ENCODE measurements at places on chromosomes 1 and 21. TPM values are rescaled to one million over a fixed set of nuclear protein-coding genes. Genes with fewer than 3 reads are reported as not detected.

CYP4Z1 gene
- total RNA-seq = not detected

RGS8 gene
- total RNA-seq = not detected

FAM78B gene
- not detected for total RNA-seq

MTARC2 gene
- total RNA-seq = not detected

- DNase-seq = no peak
These were observed 86.6 kb downstream of the PRDM2 start for GRCh38 chr1:13786541-13786940.

DNA sequence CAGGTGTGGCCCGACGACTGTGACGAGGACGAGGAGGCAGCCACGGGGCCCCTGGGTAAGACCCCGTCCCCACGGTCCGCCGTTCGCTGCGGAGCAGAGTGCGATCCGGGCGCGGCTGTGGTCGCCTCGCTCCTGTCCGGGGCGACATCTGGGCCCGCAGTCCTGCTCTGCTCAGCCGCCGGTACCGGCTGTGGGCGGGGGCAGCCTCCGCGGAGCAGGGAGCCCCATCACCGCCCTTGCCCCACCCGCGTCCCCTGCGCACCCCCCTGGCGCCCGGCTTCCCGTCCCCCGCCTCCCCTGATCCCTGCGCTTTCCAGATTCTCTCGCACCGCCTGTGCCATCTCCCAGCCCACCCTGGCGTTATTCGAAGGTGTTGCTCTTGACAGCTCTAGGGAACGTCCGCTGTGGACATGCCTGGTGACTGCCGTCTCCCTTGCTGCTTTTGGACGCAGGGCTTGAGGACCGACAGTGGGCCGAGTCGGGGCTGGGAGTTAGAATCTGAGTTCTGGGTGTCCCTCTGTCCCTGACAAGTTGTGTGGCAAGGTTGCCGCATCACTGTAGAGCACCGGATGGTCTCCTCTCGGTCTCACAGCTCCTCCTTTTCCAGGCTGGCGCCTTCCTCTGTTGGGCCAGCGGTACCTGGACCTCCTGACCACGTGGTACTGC is 596 bp downstream of the TOR3A start:
- DNase-seq = peak; percentile 55

DNA sequence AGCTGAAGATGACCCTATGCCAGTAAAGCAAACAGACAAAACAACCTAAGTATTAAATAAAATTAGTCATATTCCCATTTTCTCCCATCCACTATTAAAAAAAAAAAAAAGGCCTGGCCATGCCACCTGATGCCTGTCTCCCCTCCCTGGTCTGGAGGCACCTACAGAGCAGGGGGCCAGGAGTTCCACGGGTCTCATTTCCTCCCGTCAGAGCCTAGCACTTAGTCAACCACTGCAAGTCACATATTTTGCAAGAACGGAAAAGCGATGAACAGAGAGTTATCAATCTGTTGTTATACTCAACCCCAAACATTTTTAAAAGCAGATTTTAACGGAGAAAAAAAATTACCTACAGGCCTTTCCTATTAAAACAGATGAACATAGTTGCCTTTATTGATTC is 59.3 kb downstream of the TGFBR3 start:
- no peak for DNase-seq

DNA sequence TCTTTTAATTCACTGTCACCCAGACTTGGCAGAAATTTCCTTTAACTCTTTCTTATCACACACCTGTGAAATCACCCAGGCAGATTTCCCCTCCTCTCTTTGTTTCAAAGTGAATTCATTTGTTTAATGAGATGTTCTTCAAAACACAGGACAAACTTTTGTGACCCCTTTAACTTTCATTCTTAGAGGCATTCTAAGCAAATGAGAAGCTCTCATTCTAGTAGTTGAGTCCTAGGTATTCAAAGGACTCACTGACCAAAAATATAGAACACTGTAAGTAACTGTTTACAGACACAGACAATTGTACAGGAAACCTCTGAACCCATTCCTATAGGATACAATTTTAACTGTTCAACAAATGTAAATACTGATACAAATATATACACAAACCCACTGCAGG is 16.9 kb downstream of the LRRC8C start:
- no peak for DNase-seq

GRCh38 chr1:230332575-230333066 is 93.5 kb downstream of the PGBD5 start:
- DNase-seq = no peak

GRCh38 chr1:31761883-31762282 is 2.3 kb downstream of the ADGRB2 start:
- no peak for DNase-seq

DNA sequence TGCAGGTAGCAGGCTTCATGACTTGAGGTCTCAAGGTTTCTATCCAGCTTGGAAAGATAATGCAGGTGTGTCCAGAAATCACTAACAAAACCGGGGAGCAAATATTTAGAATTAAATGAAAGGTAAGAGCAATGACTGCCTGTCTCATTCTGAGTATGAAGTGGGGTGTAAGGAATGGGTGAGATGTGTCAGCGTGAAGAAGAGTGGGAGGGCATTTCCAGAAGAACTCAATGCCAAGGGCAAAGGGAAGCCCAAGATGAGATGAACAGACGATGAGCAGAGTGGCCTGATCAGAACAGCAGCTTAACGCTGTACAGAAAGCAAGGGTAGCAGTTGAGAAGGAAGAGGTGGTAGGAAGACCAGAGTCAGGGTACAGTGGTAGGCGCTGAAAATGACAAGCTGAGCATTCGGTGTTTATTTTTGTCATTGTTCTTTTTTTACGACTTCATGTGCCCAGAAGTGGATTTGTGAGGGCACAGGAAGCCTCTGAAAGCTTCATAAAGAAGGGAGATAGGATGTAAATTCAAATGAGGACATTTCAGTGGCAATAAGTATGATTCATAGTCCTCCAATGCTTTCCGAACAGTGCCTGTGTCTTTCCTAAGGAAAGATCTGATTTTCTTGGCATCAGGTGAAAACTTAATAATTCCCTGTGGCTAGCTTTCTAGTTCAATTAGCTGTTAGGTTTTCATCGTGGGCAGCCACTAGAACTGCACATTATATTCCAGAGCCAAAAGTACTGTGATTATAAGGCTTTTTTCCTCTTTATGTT is 190.5 kb downstream of the APP start:
- no peak for DNase-seq

Measured in CD8-positive, alpha-beta T cell (primary cell).